Esophagus squamous epithelium (tissue), 5 donors: ENCODE measurements at places on chromosomes 6 and 20. TPM values are rescaled to one million over a fixed set of nuclear protein-coding genes. Genes with fewer than 3 reads are reported as not detected.

Gene ACTL10
- total RNA-seq = 1.8 TPM

Gene STK35
- 27.3 TPM for total RNA-seq

Gene EYS
- not detected for total RNA-seq

Gene AGER
- 1.2 TPM for total RNA-seq

Gene CFB
- total RNA-seq = 14.5 TPM

DNA sequence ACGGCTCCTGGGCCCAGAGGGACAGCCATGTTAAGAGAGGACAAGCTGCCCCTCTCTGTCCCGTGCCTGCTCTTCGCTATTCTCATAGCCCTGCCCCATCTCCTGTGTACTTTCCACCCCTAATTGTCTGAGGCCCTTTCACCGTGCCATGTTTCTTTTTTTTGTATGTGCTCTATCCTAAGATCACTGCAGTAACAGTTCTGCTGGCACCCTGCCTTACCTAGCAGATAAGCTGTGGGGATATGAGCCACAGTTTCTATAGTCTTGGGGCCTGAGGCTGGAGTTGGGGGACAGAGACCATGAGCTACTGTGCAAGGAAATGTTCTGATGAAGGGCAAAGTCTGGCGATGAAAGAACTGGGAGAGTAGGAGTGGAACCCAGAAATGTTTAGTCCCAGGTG is 269.5 kb upstream of the CITED2 start:
- H3K27me3 ChIP-seq = no peaks in the 10 kb centered on the region
- H3K27ac ChIP-seq = no peak overlapping the region
- no peak for DNase-seq
- H3K36me3 ChIP-seq = no peaks in the 10 kb centered on the region
- H3K4me1 ChIP-seq = peaks cover 18% of the 10 kb centered on the region

GRCh38 chr20:58352468-58352867 is 36.6 kb upstream of the VAPB start:
- peaks cover 14% of the 10 kb centered on the region for H3K36me3 ChIP-seq
- H3K27me3 ChIP-seq = no peaks in the 10 kb centered on the region
- H3K4me3 ChIP-seq = no peak overlapping the region
- no peaks in the 10 kb centered on the region for H3K4me1 ChIP-seq
- H3K27ac ChIP-seq = no peak overlapping the region

- no peak for DNase-seq
- peaks cover 19% of the 10 kb centered on the region for H3K4me1 ChIP-seq
- no peaks in the 10 kb centered on the region for H3K27me3 ChIP-seq
- H3K36me3 ChIP-seq = no peaks in the 10 kb centered on the region
These were observed 3.3 kb upstream of the MTCH1 start for GRCh38 chr6:36989264-36989663.

- H3K4me1 ChIP-seq = no peaks in the 10 kb centered on the region
- H3K27ac ChIP-seq = no peak overlapping the region
- no peaks in the 10 kb centered on the region for H3K36me3 ChIP-seq
- H3K4me3 ChIP-seq = no peak overlapping the region
These were observed 287.3 kb upstream of the PLN start for GRCh38 chr6:118260833-118261232.

DNA sequence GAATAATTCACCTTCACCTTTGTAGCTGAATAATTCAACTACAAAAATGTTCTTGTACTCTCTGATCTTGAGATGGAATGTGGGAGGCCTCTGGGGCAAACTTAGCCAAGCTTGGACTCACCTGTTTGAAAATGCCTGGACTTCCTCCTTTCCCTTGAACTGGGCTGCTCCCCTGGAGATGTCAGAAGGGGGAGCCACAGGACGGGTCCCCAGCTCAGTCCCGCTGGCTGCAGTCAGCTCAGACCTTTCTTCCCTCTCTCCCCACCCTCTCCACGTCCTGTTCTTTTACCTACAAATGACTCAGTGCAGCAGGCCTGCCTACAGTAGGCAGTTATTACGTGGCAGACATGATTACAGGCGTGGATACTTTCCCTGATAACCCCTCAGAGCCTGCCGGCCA is 131.5 kb upstream of the RALGAPA2 start:
- no peak for DNase-seq
- no peak overlapping the region for H3K27ac ChIP-seq
